Mesothelial cell of epicardium (in vitro differentiated cells): ENCODE measurements at places on chromosomes 2 and 18.

DNA sequence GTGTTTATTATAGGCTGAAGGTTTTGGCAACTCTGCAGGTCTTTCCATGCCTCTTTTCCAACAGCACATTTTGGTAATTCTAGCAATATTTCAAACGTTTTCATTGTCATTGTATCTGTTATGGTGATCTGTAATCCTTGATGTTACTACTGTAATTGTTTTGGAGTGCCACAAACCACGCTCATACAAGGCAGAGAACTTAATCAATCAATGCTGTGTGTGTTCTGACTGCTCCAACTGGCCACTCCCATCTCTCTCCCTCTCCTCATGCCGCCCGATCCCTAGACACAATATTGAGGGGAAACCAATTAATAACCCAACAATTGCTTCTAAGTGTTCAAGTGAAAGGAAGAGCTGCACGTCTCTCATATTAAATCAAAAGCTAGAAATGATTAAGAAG lies 32.9 kb downstream of the HDLBP start:
- H3K4me3 ChIP-seq, result no peak overlapping the region
- peak overlapping the region; percentile 52 for H3K27ac ChIP-seq
- no peaks in the 10 kb centered on the region for H3K27me3 ChIP-seq
- no peak for DNase-seq

- H3K27me3 ChIP-seq, result no peaks in the 10 kb centered on the region
- DNase-seq, result no peak
- H3K4me3 ChIP-seq, result no peak overlapping the region
- no peak overlapping the region for H3K27ac ChIP-seq
- no peaks in the 10 kb centered on the region for H3K36me3 ChIP-seq
- H3K4me1 ChIP-seq, result peaks cover 7% of the 10 kb centered on the region
Observed at GRCh38 chr2:17578466-17578928, 38.0 kb downstream of the VSNL1 start.

DNA sequence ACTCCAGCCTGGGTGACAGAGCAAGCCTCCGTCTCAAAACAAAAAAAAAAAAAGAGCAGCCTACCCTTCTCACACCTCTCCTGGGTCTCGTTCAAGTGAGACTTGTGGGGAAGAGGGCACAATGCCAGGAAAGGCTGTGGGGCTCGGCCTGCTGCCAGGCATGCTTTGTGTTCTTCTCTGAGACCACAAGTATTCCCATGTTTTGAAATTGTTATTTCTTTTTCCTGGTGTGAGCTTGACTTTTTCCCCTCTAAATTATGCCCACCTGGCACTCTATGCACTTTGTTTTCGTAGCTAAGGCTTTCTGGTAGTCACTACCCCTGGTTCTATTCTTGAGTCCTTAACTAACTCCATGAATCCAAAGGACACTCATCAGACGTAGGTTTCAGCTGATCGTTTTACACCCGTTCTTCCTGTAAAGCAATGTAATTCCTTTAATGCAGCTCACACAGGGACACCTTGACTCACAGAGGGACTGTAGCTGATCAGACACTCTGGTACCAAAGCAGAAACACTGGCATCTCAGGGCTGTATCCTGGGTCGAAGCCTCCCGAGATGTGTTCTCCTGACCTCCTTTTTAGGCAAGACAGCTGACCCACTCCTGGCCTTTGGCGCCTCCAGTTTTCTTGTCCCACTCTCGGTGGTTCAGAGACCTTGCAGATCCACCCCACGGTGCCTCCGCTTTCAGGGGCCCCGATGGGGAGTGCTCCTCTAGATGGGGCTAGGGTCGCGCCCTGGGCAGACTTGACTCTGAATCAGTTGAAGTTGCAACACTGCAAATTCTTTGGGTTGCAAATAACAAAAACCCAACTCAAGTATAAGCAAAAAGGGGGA lies 193.3 kb upstream of the AGAP1 start:
- no peaks in the 10 kb centered on the region for H3K4me1 ChIP-seq
- H3K27ac ChIP-seq, result no peak overlapping the region
- peaks cover 18% of the 10 kb centered on the region for H3K27me3 ChIP-seq
- no peak for DNase-seq
- no peak overlapping the region for H3K4me3 ChIP-seq

DNA sequence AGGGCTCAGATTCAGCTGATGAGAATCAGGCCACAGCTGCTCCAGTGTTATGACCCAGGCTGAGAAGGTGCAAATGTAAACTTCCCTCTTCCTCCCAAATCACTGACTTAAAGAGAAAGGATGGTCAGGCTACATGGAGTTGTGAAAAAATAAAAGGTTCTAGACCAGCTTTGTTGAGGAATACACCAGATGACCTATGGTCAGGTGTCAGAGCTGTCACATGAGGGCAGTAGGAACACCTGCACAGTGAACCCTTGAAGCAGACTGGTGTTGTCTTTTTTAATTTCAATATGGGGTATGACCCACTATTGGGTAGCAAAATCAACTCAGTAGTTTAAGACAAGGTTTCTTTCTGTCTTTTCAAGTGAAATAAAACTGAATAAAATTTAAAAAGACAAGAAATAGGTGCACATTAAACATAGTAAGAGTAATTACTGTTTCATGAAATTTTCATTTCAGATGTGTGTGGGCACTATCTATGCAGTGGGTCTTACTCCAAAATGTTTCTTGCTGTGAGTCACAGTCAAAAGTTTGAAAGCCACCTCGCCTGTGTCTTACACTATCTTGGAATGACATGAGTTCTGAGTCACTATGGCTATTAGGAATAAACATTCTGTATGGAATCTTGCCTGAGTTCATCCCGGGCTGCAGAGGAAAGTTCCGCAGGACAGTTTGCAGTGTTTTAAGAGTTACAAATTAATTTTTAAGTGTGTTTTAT lies 83.6 kb downstream of the ACVR1 start:
- H3K36me3 ChIP-seq, result peaks cover under 1% of the 10 kb centered on the region
- DNase-seq, result no peak
- no peak overlapping the region for H3K4me3 ChIP-seq
- no peaks in the 10 kb centered on the region for H3K27me3 ChIP-seq
- no peaks in the 10 kb centered on the region for H3K4me1 ChIP-seq

- no peak overlapping the region for H3K4me3 ChIP-seq
- H3K36me3 ChIP-seq, result no peaks in the 10 kb centered on the region
- H3K27ac ChIP-seq, result no peak overlapping the region
- H3K27me3 ChIP-seq, result no peaks in the 10 kb centered on the region
- peaks cover 3% of the 10 kb centered on the region for H3K4me1 ChIP-seq
Observed at GRCh38 chr18:12911025-12911928, 27.2 kb upstream of the PTPN2 start.
